Kidney epithelial cell (primary cell): ENCODE measurements at places on chromosomes 16 and 17.

DNA sequence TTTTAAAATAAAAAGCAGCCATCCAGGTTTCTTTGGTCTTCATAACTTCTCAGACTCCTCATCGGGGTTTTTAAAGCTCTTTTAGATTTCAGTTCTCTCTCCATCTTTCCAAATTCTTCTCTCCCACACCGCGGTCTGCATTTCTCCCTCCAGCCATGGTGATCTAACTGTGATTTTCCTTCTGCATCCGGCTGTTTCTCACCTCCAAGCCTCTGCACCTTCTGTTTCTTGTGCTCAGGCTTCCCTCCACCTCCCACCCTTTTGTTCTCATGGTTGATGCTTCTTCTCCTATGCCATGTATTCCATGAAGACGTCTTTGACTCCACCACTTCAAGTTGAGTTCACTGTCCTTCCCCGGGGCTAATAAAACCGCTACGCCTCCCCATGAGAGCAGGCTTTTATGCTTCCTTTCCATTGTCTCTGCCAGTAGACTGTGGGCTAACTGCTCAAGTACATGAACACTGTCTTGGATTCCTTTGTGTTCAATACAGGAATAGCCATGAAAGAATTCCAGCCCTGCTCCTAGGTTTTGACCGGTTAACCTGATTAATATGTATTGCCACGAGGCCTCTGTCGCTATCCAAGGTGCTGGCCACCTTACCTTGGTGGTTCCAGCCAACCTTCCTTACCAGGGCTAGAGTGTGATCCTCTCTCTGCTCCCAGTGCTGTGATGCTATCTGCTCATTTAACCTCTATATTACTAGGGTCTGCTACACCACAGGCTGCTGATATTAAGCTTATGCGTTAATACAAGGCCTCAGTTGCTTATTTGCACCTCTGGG lies 625.1 kb downstream of the HS3ST4 start:
- no peak for DNase-seq

- no peak for DNase-seq
Observed at GRCh38 chr17:62581764-62582163, 45.7 kb upstream of the MRC2 start.

GRCh38 chr16:66856801-66857200 lies 12.6 kb downstream of the CA7 start:
- DNase-seq = no peak

DNA sequence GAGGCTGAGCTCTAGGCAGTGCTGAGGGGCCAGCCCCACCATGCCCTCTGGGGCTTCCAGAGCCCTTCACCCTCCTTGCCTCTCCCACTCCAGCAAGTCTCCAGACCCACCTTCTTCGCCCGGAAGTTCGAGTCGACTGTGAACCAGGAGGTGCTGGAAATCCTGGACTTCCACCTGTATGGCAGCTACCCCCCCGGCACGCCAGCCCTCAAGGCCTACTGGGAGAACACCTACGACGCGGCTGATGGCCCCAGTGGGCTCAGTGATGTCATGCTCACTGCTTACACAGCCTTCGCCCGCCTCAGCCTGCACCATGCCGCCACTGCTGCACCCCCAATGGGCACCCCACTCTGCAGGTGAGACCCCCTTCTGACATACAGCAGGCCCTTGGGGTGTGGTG lies 10.5 kb downstream of the XYLT2 start:
- no peak for DNase-seq

DNA sequence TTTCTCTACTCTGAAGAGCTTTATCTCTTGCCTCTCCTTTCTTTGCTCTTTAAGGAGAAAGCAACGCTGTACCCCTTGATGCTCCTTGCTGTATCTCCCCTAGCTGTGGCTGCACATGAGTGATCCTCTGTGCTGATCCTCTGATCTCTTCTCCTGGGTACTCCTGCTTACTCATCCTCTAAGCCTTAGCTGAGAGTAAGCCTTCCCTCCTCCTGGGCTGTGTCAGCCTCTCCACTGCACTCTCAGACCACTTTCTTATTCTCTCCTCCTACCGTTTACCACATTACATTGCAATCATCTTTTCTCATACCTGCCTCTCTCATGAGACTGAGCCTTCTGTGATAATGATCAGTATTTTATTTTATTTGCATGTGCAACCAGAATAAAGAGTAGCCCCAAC lies 25.1 kb downstream of the SOX9 start:
- DNase-seq = no peak

DNA sequence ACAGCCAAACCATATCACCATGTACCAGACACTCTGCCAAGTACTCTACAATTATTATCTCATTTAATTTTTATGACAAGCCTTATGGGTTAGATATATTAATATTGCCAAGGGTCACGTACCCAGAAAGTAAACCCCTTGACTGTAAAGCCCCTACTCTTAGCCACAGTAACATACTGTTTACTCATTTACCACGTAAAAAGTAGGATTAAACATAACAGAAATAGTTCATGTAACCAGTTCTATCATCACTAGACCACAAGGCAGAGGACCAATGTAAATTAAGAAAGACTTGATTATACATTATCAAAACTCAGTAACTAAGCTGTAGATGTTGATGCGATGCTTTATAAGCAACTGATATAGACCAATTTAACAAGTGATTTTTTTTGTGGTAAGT lies 101.5 kb upstream of the CNTNAP4 start:
- no peak for DNase-seq

DNA sequence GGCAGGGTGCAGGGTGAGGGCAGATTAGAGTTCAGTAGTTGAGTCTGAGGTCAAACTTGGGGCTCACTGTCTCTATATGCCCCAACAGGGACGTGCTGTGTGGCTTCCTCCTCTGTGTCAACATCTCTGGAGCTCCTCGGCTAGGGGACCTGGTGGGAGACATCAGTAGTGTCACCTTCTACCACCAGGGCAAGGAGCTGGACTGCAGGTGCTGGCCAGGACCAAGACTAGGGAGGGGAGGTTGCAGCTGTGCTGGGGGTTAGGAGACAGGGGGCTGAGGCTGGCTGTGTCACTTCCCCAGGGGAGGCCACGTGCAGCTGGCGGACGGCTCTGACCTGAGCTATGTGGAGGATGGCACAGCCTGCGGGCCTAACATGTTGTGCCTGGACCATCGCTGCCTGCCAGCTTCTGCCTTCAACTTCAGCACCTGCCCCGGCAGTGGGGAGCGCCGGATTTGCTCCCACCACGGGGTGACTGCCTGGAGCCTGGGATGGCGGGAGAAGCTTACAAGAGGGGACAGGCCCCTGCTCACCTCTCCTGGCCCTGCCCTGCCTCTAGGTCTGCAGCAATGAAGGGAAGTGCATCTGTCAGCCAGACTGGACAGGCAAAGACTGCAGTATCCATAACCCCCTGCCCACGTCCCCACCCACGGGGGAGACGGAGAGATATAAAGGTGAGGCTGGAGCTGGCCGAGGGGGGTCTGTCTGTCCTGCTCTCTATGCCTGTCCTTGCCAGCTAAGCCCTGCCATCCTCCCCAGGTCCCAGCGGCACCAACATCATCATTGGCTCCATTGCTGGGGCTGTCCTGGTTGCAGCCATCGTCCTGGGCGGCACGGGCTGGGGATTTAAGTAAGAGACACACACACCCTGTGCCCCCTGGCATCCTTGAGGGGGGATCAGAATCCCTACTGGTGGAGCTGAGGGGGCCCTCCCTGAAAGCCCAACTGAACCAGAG lies 18.9 kb downstream of the ADAM11 start:
- no peak for DNase-seq

GRCh38 chr16:54928016-54928356 lies 2.7 kb upstream of the IRX5 start:
- no peak for DNase-seq

DNA sequence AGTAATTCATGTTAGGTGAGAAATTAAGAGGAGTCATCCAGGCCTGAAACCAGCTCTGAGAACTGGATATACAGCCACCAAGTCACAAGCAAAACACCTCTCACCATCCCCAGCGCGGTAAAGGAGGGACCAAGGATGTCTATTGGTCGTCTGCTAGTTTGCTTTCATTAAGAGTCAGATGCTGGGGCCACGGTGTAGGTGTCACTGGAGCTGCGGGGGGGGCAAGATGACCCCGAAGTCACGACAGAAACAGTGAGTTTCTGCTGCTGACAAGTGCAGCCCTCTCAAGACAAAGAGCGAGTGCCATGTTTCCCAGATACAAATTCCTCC lies 790 bp downstream of the NCBP3 start:
- no peak for DNase-seq

DNA sequence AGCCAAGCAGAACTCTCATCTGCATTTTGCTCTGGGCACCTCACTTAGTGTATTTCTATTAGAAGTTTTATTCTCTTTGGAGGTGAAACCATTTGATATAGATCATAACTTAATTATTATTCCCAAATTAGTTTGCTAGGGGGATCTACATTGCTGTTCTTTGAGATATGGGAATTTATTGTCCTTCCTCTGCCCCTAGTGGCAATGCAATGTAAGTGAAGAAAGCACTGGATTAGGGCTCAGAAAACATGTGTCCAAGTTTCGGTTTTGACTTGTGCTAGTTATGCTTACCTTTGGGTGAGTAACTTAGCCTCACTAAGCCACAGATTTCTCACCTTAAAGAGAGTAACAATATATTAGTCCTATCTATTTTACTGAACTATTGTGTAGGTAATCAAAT lies 2.9 kb downstream of the KRT39 start:
- no peak for DNase-seq

DNA sequence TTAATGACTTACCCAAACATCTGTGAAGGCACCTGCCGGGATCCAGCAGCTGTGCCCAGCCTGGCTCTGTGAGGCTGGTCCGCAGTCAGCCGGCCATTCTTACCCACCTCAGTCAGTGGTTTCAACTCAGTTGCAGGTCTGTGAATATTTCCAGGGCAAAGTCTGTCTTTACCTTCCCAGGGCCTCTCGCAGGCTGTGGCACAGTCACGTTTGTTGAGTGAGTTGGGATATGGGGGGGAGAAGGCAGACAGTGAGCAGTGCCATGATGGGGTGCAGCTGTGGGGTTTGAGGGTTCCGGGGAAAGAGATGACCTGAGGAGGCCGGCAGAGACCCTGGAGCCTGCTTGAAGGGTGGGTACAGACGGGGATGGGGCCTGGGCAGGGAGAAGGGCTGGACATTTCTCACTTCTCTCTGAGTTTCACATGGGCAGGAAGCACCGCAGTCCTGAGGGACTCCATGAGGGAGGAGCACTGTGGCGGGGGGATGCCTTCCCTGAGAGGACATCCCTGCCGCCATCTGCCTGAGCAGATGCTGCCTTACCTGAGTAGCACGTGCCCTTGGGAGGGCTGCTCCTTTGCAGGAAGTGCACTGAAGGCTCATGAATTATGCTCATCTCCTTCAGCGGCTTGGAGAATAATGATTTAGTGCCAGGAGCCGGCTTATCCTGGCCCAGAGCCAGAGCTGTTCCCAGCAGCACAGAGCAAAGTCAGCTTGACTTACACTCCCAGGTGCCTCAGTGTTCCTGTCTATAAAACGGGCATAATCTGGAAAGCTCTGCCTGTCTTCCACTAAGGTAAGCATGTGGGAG lies 48.1 kb downstream of the KSR1 start:
- no peak for DNase-seq

DNA sequence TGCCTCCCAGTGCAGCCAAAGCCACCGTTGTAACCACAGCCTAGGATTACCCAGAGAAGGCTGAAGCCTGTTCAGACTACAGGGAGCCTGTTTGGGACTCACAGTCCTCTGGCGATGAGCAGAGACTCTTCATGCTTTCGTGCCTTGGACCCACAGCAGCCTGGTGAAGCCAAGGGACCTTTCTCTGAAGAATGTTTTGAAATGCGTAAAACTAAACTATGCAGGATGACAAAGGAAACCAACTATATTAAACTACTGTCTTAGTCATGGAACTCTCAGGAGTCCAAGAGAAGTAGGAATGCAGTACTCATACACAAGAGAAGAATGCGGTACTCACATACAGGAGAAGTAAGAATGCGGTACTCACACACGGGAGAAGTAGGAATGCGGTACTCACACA lies 20.9 kb downstream of the ABR start:
- DNase-seq = no peak

DNA sequence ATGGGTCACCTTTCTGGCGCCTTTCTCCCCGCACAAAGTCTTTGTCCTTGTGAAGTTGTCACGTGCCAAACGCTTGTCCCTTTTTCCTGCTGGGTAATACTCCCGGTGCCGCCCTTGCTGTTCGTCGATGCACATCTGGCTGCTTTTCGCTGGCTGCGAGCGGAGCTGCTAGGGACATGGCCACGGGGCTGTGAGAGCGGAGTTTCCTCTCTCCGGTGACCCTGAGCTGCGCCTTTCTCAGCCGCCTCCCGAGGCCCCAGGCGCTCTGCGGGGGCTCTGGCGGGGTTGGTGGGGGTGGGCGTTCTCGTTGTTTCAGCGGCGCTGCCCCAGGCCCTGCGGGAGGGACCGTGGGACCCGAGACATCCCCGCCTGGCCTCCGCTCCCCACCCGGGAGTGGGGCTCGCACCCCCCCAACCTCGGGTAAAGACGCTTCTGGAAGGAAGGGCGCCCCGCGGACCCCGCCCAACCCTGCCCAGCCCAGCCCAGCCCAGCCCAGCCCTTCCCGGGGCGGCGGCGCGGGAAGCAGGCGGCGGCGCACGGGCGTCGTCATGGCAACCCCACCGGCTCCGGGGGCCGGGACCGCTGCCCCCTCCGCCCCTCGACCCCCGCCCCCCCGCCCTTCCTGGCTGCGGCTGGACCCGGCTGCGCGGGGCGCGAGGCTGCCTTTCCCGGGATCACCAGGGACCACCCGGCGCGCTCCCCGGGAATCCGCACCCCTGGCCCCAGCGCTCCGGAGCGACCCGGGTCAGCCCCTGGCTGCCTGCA lies 12.3 kb downstream of the CHMP6 start:
- DNase-seq = no peak
